AG08396 (cell line): ENCODE measurements at places on chromosomes 7 and 10.
A peak's percentile ranks its signal among the peaks of the same experiment; 100 is the strongest.

DNA sequence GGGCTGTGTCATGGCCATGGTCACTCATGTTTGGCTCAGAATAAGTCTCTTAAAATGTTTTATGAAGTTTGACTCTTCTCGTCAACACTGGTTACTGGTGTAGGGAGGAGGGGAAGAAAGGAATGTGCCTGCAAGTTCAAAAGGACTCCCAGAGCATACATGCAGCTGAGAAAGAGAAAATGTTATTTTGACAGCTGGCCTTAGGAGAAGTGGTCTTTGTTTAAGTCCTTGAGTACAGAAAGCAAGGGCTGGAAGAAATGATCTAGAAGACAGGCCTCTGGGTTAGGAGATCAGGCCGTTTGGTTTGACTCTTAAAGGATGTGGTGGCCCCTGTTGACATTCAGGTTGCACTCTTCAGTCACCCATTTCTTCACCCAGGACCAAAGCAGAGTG is 245.5 kb downstream of the REEP3 start:
- peak; percentile 16 for DNase-seq

GRCh38 chr10:103672345-103672744 is 178.8 kb downstream of the NEURL1 start:
- DNase-seq = no peak

GRCh38 chr7:94258418-94259300 is 136.0 kb upstream of the COL1A2 start:
- no peak for DNase-seq

DNA sequence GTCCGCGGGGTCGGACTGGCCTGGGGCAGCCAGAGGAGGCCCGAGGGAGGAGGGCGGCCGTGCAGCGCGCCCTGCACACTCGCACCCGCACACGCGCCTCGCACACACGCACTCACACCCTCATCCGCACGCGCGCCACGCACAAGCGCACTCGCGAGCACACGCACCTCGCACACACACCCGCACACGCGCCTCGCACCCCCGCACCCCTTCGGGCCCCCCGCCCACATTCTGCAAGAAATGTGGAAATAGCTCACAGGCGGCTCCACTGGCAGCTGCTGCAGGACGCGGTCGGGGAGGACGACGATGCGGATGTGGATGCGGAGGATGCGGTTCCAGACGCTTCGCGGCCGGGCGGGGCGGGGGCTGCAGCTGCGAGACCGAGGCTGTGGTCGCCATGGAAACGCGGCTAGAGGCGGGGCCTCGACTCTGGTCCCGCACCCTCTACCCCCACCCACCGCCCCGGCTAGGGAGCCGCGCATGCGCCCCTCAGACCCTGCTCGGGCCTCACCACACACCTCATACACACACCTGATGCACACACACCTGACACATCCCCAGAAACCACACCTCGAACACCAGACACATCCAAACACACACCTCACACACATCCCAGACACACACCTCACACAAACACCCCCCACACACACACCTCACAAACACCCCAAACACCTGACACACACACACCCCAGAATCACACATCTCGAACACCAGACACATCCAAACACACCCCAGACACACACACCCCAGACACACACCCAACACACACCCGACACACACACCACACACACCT is at the start of gene CALY:
TSS of gene CALY (minus strand) at position 320 of the 793 bp plus-strand sequence. CDS start 7,907 bp downstream, outside the sequence.
- DNase-seq = no peak

- no peak for DNase-seq
Observed at GRCh38 chr10:34740321-34740720, 74.8 kb downstream of the PARD3 start.

DNA sequence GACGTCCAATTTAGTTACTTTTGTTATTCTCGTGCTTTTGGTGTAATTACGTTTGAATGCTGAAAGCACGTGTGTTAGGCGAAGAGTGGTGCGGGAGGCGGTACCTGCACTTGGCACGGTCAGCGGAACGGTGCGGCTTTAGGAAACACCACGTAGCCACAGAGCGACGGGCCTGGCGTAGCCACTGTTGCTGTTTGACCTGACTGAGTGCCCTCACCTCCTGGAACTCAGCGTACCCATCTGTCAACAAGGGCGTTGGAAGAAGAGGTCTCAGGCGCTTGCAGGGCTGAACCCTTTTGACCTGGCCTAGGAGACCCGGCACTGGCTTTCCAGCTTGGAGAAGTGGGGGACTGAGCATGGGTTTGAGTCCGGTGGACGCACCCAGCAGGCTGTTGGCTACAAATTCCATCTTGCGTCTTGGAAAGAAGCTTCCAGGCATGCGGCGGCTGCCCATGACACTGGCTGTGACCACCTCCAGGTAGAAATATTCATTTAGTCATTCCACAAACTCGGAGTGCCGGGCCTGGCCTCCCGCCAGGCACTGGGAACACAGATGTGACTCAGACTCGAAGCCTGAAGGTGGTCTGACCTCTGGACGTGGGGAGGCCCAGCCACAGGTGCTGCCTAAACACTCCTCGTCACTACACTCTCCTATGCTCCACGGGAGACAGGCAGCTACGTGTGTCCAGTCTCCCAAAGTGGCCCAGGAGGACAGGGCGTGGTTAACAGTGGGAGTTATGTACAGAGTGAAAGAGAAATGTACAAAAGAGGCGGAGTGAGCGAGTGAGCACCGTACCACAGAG is 22.2 kb downstream of the FAM20C start:
- DNase-seq = peak; percentile 51

- no peak for DNase-seq
Observed at GRCh38 chr7:103538964-103539709, 93.1 kb upstream of the SLC26A5 start.

GRCh38 chr7:105829681-105830322 is 46.6 kb downstream of the ATXN7L1 start:
- DNase-seq = no peak

DNA sequence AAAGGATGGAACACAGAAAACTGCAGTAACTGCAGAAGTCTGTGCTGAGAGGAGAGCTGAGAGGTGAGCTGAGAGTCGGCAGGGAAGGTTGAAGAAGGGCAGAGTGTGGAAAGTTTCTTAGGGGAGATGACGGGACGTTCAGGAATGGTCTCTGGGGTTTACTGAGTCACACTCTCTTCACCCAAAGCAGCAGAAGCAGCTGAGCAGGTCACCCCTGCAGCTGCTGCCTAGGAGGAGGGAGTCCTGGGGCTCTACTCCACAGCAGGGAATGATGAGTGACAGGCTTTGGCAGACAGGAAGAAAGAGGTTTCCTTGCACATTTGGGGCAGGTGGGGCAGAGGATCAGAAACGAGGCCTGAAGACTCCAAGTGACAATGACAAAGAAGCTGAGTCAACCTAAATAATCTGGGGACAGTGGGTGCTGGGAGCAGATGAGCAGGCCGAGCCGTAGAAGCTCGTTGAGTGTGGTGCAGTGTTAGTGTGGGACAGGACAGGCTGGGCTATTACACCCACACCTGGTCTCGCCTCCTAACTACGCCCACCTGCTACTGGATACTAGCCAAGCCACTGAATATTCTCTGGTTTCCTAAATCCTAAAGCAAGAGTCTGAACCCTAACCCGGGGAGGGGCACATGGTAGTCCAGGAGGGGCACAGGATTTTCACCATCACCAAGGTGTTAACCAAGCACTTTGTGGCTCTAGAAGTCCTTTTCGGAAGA is 24.9 kb downstream of the BEND7 start:
- DNase-seq = peak; percentile 56

GRCh38 chr7:34946486-34946885 is 90.8 kb downstream of the DPY19L1 start:
- no peak for DNase-seq

GRCh38 chr10:97607095-97607636 is 17.6 kb downstream of the C10orf62 start:
- DNase-seq = no peak

- no peak for DNase-seq
Observed at GRCh38 chr7:6725003-6725402, 18.3 kb upstream of the ZNF12 start.

DNA sequence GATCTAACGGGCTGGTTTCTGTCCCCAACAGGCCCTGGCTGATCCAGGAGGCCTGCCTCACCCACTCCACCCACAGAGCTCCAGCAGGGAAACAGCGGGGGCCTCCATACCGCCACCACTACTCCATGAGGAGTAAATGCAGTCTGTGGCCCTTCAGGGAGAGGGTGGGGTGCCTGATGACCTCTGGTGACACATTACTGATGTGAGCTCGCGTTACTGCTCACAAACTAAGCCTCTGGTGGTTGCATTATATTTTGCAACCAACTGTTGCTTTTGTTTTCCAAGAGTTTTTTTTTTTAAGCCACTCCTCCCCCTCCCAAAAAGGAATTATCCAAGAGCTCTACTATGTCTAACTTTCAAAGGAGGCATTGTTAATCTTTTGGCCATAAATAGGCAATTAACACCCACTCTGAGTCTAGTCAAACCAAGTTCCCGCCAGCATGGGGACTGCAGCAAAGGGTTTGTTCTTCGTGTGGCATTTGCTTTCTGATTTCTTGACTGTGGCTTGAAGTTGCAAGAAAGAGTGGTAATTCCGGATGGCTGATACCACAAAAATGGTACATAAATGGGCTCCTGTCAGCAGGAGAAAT is 72.6 kb downstream of the FAM53B start:
- DNase-seq = peak; percentile 41

- DNase-seq = no peak
Observed at GRCh38 chr10:70034232-70034631, 18.4 kb upstream of the MACROH2A2 start.

DNA sequence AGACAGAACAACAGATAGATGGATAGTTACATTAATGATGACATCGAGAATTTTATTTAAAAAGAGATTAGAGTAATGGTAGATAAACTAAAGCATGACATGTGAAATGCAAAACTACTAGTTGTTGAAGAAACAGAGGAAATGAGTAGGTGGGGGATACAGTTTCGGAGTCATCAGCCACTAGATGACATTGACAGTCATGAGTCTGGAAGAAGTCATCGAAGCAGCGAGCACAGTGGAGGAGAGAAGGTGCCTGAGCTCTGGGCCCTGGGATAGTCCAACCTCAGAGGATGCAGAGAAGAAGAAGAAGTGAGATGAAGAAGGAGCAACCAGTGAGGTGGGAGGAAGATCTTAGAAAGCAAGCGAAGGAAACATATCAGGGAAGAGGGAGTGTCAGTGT is 20.2 kb upstream of the SEC61A2 start:
- no peak for DNase-seq

DNA sequence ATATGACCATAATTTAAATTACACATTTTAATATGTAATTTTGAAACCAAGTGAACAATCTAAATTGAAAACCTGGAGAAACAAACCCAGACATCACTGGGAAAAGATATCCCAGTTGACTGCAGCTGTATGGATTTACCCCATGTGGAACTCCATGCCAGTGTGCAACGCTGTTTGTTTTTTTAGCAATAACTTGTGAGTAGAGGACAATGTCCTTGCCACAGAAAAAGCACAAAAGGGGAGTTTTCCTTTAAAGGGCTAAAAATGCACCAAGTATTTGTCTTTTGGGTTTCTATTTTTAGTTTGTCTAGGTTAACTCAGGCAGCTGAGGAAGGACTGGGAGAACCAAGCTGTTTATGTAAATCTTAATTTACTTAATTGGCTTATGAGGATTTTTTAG is 15.1 kb upstream of the COL17A1 start:
- DNase-seq = no peak

- DNase-seq = no peak
Observed at GRCh38 chr10:28935061-28935460, 257.7 kb downstream of the BAMBI start.

DNA sequence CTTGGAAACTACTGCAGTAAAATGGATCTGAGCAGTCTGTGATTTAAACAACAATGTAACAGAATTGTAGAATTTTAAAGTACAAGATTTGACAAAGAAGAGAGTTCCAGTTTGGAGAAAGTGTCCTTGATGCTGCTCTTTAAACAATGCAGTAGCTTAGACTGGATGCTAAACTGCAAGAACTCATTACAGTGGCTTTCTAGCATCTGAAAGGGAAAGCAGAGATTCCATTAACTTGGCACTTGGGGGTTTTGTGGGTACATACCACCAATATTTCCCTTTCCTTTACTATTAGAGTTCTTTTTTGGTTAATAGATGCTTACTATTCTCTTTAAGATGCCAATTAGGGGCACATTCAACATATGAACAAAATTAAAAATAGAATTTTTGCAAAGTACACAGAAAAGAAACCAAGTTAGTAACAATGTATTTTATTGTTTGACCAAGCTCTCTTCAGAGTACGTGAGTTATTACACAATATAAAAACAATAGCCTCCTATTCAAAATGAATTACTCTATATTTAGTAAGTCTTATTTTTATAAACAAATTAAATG is 11.9 kb downstream of the PSTK start:
- DNase-seq = no peak

DNA sequence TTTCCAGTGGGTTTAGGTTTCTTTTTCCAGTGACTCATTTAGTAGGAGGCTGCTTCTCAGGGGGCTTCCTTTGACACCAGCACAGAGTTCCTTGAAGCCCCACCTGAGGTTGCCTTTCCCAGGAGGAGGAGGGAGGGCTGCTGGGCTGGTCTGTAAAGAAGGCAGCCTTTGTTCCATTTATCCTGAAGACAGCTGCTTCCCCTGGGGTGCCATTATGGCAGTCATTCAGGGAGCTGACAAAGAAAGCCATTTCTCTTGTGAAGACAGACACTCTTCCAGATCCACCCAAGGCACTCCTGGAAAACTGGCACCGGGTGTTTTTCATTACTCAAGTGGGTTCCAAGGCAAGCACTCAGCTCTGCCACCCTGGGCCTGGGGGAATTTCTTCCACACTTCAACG is 54.0 kb downstream of the MTURN start:
- DNase-seq = no peak

- no peak for DNase-seq
Observed at GRCh38 chr10:8511026-8511425, 456.5 kb downstream of the GATA3 start.

- no peak for DNase-seq
Observed at GRCh38 chr7:98911916-98912315, 33.6 kb downstream of the TRRAP start.

- no peak for DNase-seq
Observed at GRCh38 chr10:76918106-76918505, 719.5 kb downstream of the KCNMA1 start.

GRCh38 chr7:33534833-33535232 is 370.5 kb upstream of the BMPER start:
- no peak for DNase-seq

DNA sequence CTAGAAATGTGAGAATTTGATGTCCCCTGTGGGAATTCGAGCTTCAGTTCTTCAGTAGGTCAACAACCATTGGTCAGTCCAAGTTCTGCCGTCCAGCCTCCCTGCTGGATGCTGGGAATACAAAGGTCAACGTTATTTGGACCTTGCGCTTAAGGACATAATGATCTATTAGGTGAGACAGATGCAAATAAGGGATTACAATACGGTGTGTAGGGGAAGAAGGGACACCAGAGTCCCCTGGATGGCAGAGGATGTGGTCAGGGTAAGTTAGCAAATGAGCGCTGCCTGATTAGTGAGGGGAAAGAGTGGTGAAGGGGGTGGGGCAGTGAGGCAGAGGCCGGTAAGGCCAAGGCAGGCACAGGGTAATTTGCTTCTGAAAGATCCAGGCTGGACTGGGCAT is 16.2 kb downstream of the CCNY start:
- no peak for DNase-seq

GRCh38 chr10:117255835-117256460 is 15.0 kb downstream of the SLC18A2 start:
- no peak for DNase-seq

GRCh38 chr7:80039251-80039884 is 95.3 kb upstream of the GNAI1 start:
- DNase-seq = no peak

- DNase-seq = no peak
Observed at GRCh38 chr10:6600224-6600987, 20.3 kb upstream of the PRKCQ start.
